ENCODE measurements at places on chromosomes 6 and 20.

- DNase-seq, result no peak
These were observed 29.1 kb downstream of the OR2B2 start for GRCh38 chr6:27883136-27883535.

- no peak for DNase-seq
These were observed 74.6 kb downstream of the ATRN start for GRCh38 chr20:3545401-3545925.

GRCh38 chr6:139151425-139152087 is 16.7 kb downstream of the HECA start:
- DNase-seq, result no peak

- no peak for DNase-seq
These were observed 14.9 kb downstream of the BTN1A1 start for GRCh38 chr6:26514984-26515383.

- DNase-seq, result no peak
These were observed 44.1 kb downstream of the STK4 start for GRCh38 chr20:45010399-45010828.

- DNase-seq, result no peak
These were observed 564.0 kb upstream of the AGPAT4 start for GRCh38 chr6:161837854-161838253.

Data from hindlimb muscle (tissue), 1 donor.